Naive thymus-derived CD4-positive, alpha-beta T cell (primary cell): ENCODE measurements at places on chromosomes 4 and X.

GRCh38 chr4:40731792-40732245 is 17.9 kb upstream of the NSUN7 start:
- no peak for DNase-seq

DNA sequence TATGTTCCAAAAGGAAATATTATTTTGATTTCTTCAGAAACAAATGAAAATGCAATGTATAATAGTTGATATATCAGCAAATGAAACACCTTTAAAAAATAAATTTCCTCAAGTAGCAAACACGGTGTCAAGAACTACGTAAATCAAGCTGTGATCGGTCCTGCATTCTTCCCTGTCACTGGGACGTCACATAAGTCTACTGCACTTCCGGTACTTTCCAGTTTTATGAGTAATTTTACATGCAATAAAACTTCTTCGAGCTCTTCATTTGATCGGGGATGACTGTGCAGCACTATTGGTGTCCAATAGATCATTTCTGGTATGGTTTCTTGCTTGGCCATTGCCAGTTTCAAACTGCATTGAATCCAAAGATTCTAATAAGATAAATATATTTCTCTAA is 114.0 kb upstream of the VEGFC start:
- no peak for DNase-seq

DNA sequence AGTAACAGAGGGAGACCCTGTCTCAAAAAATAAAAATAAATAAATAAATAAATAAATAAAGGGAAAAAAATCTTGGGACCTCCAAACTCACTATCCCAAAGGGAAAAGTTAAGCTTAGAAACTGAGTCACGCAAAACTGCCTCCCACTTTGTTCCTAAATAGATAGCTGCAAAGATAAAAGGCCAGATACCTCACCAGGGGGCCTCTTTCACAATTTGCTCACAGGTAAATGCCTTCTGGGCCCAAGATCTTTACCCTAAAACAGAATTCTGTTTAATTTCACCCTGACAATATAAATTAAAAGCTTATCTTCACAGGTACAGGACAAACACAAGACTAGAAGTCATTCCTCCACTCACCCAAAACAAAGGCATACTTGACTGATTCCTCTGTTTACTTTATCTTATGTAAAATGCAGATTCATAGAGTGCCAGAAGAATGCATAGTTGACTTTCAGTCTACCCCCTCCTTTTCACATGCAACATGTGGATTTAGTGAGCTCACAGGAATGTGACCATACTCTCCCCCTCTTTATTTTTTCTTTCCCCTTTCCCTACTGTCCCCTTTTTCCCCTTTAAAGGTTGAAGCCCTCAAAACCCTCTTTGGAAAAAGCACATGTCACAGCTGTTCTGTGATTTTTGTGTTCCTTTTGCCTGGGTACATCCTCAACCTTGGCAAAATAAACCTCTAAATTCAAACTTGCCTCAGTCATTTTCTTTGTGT is 23.4 kb downstream of the ELF2 start:
- no peak for DNase-seq

DNA sequence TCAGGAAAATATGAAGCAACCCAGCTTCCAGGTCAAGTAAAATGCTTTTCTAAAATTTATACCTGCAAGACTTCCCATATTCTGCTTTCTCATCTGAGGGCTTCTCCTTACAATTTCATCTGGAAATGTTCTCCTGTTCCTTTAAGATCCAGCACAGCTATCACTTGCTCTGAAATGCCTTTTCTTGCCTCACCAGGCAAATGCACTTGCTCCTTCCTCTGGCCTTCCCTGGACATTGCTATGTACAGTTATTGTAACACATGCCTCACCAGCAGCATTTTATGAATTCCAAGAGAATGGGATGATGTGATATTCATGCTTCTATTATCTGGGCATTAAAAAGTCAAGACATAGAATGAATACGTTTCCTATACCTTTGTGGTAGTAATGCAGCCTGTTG is 842.1 kb upstream of the INTU start:
- no peak for DNase-seq

- DNase-seq = no peak
Observed at GRCh38 chr4:8262637-8263322, 6.8 kb upstream of the HTRA3 start.

GRCh38 chr4:148812101-148812500 is 369.9 kb upstream of the NR3C2 start:
- no peak for DNase-seq
